Glomerular endothelial cell (primary cell): ENCODE measurements at places on chromosomes 2 and 18. TPM values are rescaled to one million over a fixed set of nuclear protein-coding genes. Genes with fewer than 3 reads are reported as not detected.

The METTL21A gene
- 17.7 and 22.5 TPM in 2 replicates for total RNA-seq

The COLEC11 gene
- total RNA-seq = 0.29 TPM in 1 of 2 replicates, not detected in the other

The ANKRD62 gene
- not detected in 2 replicates for total RNA-seq

The ME2 gene
- total RNA-seq = 41.8 and 51.6 TPM in 2 replicates

The SLC16A14 gene
- total RNA-seq = 1.1 and 3.1 TPM in 2 replicates

The CD226 gene
- total RNA-seq = under 0.01 TPM in 1 of 2 replicates, not detected in the other

The MYCN gene
- 1.8 and 6.5 TPM in 2 replicates for total RNA-seq

The NCKAP5 gene
- 6.8 and 9.9 TPM in 2 replicates for total RNA-seq

The CASP8 gene
- total RNA-seq = 11.6 and 16.9 TPM in 2 replicates

The SPIRE1 gene
- 23.0 and 24.9 TPM in 2 replicates for total RNA-seq

- no peak for DNase-seq
These were observed 81.6 kb upstream of the TMEM17 start for GRCh38 chr2:62587592-62587991.

GRCh38 chr2:71930049-71930681, 217.5 kb downstream of the CYP26B1 start:
- DNase-seq = no peak

- DNase-seq = no peak
These were observed 236.7 kb upstream of the MYT1L start for GRCh38 chr2:2567776-2568175.

GRCh38 chr2:38164881-38165280, 88.9 kb upstream of the CYP1B1 start:
- no peak for DNase-seq

- DNase-seq = no peak
These were observed 61.9 kb downstream of the AFTPH start for GRCh38 chr2:64586054-64586453.

GRCh38 chr18:40233931-40234616, 1721.0 kb upstream of the PIK3C3 start:
- no peak for DNase-seq

DNA sequence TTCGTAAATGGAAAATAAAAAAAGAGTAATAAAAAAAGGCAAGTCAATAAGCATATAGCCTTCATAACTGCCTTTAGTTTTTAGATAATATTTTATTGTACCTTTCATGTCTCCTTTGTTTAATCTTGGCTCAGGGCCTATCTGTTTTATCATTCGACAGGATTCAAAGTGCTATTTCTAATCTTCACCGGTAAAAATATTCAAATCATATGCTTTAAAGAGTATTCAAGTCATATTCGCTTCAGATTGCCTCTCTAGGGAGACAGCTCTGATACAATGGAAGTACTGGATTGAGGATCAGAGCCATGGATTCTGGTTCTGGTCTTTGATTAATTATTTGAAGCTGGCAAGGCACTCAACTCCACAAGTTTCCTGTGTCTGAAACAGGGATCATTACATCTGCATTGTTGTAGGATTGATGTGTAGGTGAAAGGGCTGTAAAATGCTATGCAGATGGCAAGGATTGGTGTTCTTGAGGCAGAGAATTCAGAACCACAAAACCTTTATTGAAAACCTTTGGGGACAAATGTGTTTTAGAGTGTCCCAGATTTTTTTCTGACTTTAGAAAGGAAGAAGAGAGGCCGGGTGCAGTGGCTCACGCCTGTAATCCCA, 84.3 kb upstream of the RAPH1 start:
- no peak for DNase-seq

DNA sequence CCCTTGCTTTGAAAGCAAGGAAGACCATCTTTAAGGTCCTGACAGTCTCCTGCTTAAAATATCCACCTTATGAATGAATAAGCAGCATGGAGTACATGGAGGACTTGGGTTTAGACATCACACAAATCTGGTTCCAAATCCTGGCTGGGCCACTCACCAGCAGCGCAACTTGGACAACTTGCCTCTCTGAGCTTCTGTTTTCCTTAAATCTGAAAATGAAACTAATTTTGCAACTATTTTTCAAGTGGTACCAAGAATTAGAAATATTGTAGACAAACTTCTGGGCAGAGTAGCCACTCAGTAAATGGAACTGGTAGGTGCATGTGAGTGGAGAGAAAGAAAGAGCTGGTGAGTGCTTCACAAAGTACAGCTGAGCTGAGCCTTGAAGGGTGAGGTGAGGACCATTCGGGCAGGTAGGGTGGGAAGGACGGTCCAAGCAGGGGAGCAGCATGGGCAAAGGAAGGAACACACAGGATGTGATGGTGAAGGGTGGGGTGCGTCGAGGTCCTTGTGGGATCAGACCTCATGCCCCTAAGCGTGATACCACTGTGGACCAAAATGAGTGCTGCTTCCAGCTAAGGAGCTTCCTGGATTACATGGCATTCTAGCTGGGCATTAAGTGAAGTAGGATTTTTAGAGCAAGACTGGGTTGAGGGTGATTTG, 14.4 kb upstream of the TET3 start:
- DNase-seq = no peak

DNA sequence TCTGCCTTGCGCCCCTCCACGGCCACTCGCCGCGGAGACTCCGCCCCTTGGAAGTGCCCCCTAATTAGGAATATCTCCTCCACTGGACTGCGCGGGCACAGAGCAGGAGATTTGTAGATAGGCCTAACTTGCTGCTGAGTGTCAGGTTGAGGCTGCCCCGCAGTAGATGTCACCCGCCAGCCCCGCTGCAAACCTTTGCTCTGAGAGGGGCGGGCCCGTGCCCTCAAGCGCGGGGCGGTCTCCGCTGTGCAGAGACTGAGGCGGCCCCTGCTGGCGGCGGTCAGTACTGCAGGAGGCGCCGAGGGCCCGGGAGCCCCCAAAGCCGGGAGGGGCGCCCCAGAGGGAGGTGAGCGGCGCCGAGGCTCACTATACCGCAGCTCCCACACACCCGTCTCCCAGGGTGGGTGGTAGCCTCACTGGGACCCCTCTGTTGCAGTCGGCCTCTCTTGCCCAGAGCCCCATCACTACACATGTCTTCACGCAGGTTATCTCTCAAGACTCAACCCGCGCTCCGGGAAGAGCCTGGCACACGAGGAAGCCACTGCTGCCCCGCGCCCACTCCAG, 2.9 kb upstream of the NEURL3 start:
- no peak for DNase-seq

GRCh38 chr2:67616749-67617148, 219.6 kb downstream of the ETAA1 start:
- no peak for DNase-seq

- DNase-seq = no peak
These were observed 7.8 kb downstream of the COLEC11 start for GRCh38 chr2:3602553-3603339.

DNA sequence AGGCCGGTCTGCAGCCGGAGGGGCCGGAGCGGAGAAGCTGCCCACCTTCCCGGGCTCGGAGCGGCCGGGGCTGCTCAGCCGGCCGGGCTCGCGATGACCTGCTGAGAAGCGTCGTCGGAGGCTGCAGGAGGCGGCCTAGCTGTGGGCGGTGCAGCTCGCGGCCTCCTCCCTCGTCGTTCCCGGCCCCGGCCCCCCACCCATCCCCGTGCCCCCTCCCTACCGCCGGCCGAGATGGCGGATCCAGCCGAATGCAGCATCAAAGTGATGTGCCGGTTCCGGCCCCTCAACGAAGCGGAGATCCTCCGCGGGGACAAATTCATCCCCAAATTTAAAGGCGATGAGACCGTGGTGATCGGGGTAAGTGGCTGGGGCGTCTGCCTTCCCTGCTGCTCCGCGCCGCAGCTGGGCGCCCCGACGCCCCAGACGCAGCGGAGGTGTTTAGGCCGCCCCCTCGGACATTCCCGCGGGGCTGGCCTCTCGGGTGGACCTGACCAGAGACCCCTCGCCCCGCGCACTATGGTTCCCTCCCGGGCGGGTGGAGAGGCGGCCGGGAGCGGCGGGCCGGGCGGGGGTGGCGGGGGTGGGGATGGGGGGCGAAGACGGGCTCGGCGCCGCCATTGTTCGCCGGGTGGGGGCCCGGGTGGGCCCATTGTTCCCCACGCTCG, 492 bp downstream of the KIF5C start:
- DNase-seq = no peak

DNA sequence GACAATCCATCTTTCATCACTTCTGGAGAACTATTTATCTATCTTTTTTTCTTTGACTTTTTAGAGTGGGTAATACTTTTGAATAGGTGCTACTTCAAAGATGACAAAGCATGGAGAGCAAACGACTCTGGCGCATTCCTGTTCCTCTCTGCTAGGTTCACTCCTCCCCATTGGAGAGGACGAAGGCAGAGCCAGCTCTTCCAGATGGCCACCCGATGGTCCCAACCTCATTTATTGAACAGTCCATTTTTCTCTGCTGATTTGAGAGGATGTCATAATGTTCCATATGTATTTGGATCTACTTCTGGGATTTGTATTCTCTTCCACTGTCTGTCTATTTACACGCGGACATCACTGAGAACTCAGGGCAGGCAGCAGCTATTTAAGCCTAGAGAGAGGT, 284.3 kb upstream of the CXCR4 start:
- DNase-seq = no peak

- no peak for DNase-seq
These were observed 41.9 kb downstream of the TANC1 start for GRCh38 chr2:159010340-159010739.

DNA sequence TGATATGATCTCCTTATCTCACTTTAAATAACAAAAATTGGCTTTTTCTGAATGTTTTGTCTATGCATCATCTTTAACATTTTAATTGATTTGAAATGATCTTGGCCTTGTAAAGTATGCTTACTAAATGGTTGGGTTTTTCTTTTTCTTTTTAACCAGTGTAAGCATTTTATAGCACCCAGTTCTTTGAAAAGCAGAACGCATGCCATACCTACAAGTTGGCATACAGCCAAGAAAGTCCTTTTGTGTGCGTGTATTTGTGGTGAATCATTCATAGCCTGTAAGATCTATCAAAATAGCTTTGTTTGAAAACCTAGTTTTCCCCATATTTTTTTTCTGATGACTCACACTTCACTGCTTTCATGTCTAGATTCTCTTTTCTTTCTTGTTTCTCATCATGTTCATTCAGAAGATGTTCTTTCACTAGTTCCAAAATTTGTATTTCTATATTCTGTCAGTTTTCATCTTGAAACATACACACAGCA, 4.1 kb upstream of the VRK2 start:
- peak; percentile 93 for DNase-seq

- DNase-seq = no peak
These were observed 31.4 kb upstream of the KCMF1 start for GRCh38 chr2:84939426-84940087.

- no peak for DNase-seq
These were observed 124.1 kb downstream of the RAPGEF4 start for GRCh38 chr2:172859581-172860335.

DNA sequence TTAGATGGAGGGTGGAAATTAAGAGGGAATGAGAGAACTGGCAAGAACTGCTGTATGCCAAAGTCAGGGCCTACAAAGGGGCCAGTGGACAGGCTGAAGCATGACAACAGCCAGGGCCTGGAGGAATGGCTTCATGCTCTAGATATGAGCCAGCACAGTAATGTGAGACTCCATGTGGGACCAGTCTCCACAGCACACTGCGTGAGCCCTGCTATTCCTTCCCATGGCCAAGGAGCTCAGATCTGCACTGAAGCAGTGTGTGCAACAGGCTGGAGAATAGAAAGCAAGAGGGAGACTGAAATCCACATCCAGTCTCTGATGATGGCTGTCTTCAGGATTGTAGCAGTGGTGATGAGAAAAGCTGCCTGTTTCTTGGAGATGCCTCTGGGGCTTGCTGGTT, 162.8 kb downstream of the TPGS2 start:
- no peak for DNase-seq

- DNase-seq = no peak
These were observed 270.7 kb downstream of the HRH4 start for GRCh38 chr18:24731158-24731557.

- DNase-seq = no peak
These were observed 549 bp downstream of the MRPL35 start for GRCh38 chr2:86199834-86200177.

DNA sequence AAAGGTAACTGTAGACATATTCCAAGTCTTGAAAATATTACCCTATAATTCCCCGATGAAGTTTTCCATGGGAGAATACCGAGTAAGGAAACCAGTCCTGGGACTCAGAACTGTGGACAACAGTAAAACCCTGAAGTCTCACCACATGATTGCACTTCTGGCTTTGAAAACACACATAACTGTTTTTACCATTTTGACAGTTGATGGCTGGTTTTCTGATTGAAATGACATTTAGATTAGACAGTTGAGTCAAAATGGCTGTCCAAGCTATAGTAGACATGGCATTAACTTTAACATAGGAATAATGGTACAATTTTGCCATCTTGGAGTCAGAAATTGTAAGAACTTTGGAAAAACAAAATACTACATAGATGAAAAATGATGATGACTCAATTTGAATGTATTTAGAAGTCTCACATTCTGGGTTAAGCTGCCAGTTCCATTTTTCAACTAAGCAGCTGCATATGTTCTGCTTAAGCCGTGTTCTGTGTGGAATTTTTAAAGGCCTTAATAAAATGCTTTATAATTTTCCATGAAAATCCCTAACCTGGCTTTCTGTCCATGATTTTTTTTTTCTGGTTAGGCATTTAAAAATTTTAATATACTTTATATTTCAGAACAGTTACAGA, 38.3 kb upstream of the WIPF1 start:
- no peak for DNase-seq

- DNase-seq = no peak
These were observed 390.2 kb upstream of the SETBP1 start for GRCh38 chr18:44290366-44290977.

- DNase-seq = no peak
These were observed 422.9 kb downstream of the RAD51AP2 start for GRCh38 chr2:17095340-17095739.

- no peak for DNase-seq
These were observed 509.7 kb upstream of the MYT1L start for GRCh38 chr2:2840681-2841300.

- DNase-seq = no peak
These were observed 116.0 kb upstream of the RAB27B start for GRCh38 chr18:54712306-54712705.

DNA sequence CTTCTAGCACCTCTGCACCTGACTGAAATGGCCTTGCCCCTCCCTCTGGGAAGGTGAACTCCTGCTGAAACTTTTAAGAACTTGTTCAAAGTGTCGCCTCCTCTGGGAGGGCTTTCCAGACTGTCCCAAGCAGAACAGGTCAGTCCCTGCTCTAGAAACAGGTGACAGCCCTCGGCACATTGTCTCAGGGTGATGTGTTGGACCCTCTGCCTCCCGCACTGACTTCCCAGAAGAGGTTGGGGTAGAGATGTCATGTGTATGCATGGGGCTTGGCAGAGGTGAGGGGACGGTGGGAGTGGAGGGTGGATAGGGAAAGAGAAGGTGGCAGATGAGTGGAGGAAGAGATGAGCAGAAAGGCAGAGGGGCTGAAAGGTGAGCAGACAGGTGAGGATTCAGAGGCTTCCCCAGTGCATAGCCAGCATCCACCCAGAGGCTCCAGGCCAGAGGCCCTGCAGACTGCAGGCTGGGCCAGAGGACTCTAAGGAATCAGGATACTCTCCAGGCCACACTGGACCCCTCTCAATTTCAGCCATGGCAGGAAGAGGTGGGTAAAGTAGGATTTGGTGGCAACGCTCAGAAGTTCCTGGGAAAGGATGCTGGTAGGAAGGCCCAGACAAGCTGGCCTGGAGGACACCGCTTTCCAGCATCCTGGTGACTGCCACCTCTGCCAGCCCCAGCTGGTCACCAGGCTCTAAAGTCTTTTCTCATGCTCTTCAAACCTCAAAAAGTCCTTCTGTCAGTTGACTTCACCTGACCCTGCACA, 24.8 kb upstream of the TNS1 start:
- no peak for DNase-seq

- no peak for DNase-seq
These were observed 3.1 kb downstream of the RAB11FIP5 start for GRCh38 chr2:73109431-73110167.
